ENCODE measurements at places on chromosomes 13 and 19.
A peak's percentile ranks its signal among the peaks of the same experiment; 100 is the strongest.

- DNase-seq, result no peak
Measured at GRCh38 chr19:38204096-38204495, 19.9 kb downstream of the DPF1 start.

DNA sequence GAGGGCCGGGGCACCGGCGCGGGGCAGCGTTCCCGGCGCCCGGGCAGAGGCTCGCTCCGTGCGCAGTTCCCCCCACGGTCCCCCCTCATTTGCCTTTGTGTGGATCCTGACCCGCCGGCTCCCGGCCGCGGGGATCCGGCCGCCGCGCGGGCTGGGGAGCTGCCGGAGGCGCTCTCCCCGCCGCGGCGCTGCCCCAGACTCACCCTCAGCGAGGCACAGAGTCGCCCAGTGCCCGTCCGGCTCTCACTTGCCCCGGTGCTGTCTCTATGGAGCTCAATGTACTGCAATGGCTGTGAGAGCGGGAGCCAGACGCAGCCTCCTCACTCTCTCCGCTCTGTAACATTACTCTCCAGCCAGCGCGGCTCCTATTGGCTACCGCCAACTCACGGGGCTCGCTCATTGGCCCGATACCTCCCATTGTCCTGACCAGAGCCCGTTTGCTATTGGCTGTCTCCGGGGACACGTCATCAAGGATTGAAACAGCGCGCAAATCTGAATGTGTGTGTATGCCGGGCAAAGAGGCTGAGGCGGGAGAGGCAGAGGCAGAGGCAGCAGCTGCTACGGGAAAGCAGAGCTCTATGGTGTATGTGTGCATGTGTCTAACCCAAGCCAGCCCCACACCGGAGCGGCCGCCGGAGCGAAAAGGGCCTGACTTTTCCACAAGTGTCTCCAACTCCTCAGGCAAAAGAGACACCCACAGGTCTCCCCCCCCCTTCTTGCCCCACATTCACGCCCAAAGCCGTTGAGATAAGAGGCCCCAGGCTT lies at the start of gene HMGB1:
TSS of gene HMGB1 (minus strand) at position 344 of the 765 bp plus-strand sequence. CDS start 2,256 bp downstream, outside the sequence.
- DNase-seq, result peak; percentile 99

- no peak for DNase-seq
Measured at GRCh38 chr13:98239162-98240076, 62.4 kb upstream of the RNF113B start.

GRCh38 chr13:113220141-113220598 lies 10.8 kb downstream of the CUL4A start:
- DNase-seq, result no peak

DNA sequence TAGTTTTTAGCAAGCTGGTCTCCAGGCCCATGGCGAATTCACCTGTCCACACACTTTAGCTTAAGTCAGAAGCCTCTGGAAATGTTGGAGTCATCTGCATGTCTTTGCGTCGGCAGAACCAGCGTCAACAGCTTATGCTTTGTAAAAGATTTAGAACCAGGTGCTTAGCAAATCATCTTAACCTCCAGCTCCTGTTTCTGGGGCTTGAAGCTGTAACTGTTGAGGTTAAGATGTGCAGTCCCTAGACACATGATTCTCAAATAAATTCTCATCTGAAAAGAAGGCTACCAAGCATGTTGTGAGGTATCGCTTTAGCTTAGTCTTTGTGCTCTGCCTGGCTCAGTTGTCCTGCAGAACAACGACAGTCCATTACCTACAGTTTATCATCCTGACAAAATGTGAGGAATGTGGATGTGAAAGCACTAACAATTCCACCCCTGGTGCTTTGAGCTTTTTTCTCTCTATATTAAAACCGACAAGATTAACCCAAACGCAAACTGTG lies 4.4 kb downstream of the EFNB2 start:
- no peak for DNase-seq

DNA sequence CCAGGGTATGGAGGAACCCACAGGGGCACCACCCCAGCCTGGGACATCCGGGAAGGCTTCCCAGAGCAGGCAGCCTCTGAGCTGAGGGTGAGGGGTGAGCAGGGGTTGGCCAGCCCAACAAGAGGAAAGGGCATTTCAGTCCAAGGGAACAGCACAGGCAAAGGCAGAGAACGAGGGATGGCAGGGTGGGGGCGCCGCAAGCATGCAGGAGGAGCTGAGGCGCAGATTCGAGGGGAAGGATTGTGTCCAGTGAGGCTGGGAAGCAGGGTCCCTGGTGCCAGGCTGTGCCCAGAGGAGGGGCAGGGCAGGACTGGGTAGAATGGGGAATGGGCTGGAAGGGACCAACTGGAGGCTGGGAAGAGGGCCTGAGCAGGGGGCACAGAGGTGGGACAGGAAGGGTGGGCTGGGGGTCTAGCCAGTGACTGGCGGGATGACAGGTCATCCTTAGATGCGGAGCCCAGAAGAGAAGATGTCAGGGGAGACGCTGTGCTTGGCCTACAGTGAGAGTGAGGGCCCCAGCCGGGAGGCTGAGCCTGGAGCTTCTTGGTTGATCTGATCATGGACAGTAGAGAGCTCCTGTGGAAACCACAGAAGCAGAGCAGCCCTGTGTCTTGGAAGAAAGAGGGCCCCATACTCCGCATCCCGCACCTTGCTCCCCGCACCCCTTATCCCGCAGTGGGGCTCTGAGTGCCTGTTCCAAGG lies 13.6 kb downstream of the EMP3 start:
- no peak for DNase-seq

DNA sequence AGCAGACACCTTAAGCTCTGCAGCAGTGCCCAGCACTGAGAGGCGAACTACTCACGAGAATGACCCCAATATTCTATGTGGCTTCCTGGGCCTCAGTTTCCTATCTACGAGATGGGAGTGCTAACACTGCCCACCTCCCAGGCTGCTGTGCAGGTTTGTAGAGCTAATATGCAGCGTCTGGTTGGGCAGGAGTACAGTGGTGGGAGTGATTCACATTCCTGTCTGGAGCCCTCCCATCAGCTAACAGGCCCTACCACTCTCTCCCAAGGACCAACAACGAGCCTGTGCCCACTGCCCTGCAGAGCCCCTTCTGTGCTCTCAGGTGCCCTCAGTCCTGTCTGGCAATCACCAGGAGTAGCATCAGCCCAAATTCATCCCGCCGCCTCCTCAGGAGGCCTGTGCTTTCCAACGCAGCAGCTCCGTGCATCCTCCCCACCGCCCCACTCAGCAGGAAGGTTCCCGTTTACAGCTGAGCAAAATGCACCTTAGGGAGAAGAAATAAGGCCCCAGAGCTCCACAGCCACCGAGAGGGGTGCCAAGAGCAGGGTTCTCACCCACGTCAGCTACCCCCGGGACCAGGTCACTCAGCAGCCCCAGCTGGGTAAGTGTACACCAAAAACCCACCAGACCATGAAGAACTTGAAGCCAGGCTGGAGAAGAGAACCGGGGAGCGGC lies 6.6 kb downstream of the AKT2 start:
- no peak for DNase-seq

DNA sequence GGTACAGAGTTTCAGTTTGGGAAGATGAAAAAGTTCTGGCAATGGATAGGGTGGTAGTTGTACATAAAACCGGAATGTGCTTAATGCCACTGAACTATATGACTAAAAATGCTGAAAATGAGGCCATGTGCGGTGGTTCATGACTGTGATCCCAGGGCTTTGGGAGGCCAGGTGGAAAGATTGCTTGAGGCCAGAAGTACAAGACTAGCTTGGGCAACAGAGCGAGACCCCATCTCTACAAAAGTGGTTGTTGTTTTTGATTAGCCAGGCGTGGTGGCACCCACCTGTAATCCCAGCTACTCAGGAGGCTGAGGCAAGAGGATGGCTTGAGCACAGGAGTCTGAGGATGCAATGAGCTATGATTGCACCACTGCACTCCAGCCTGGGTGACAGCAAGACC lies 12.8 kb downstream of the SMAD9 start:
- no peak for DNase-seq

GRCh38 chr19:13830741-13831536 lies 35.7 kb downstream of the ZSWIM4 start:
- DNase-seq, result no peak

GRCh38 chr13:50457415-50458393 lies 385.8 kb downstream of the DLEU7 start:
- DNase-seq, result no peak

DNA sequence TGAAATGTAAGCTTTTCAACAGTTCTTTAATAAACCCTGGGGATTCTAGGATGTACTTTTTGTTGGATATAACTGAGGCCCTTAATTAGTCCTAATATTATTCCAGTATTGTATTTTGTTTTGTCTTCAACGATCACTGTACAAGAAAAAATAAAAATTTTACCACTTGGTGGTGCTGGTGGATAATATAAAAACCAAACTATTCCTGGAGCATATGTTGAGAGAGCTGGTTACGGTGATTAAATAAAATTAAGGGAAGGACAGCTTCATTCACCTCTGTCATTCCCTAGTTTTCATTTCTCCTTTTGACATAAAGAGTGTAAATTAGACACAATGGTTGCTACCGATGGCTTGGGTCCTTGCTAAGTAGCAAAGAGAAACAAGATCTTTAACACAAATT lies 598.6 kb upstream of the PCDH20 start:
- DNase-seq, result peak; percentile 6

GRCh38 chr13:44819772-44820171 lies 169.5 kb downstream of the NUFIP1 start:
- no peak for DNase-seq

DNA sequence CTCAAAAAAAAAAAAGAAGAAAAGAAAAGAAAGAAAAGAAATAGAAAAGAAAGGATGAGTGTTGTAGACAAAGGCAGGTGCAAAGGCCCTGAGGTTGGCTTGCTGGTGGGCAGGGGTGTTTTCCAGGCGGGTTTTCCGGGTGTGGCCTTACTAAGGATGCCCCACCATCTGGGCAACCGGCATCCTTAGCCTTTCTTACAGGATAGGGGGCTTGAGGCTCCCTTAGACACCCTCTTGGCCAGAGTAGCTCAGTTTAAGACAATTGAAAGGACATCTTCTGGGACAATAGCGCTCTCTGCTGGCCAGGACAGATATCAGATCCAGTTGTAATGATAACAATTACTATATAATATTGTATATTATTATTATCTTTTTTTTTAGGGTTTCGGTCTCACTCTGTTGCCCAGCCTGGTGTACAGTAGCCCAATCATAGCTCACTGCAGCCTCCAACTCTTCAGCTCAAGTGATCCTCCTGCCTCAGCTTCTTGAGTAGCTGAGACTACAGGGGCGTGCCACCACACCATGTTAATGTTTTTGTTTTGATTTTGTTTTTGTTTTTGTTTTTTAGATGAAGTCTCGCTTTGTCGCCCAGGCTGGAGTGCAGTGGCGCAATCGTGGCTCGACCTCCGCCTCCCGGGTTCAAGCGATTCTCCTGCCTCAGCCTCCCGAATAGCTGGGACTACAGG lies 1.4 kb upstream of the QTRT1 start:
- DNase-seq, result peak; percentile 72

- DNase-seq, result no peak
Measured at GRCh38 chr13:68261105-68261504, 1031.0 kb upstream of the PCDH9 start.

GRCh38 chr19:11364935-11365334 lies 9.5 kb upstream of the SWSAP1 start:
- no peak for DNase-seq

- no peak for DNase-seq
Measured at GRCh38 chr13:74114202-74114601, 20.0 kb downstream of the KLF12 start.

DNA sequence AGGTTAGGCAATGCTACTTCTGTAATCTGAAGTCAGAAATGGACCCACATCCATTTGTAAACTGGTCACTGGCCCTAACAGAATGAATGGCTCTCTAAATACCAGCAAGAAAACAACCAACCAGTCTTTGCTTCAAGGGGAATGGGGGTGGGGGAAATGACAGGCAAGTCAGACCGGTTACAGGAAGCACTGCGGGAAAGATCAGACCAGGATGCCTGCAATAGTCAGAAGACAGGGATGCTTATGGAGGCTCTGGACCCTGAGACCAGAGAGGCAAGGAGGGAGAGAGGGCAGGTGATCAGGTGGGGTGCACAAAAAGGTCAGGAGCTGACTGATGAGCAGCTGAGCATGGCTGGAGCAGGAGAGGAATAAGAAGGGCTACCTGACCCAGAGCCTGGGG lies 13.1 kb downstream of the MED26 start:
- DNase-seq, result no peak

GRCh38 chr13:112984501-112984900 lies 15.5 kb downstream of the MCF2L start:
- no peak for DNase-seq

GRCh38 chr19:2477732-2478191 lies 1.8 kb downstream of the GADD45B start:
- DNase-seq, result peak; percentile 29

DNA sequence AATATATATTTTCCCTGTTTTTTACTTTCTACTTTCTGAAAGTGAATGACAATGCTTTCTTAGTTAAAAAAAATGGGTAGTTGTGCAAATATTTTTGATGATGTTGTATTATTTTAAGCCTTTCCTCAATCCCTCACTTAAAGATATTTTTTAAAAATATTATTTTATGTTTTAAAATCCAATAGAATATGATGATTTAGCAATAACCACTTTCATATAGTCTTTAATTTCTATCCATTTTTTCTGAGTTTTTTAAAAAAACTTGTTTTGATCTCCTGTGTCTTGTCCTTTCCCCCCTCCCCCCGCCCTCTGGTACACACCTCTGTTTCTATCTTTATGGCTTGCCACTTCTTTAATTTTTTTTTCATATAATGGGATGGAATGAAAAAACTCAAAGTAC lies 362.0 kb upstream of the SLITRK6 start:
- no peak for DNase-seq

GRCh38 chr19:932648-933552 lies 7.1 kb downstream of the ARID3A start:
- peak; percentile 71 for DNase-seq

- DNase-seq, result peak; percentile 58
Measured at GRCh38 chr19:17794731-17795494, at the start of gene B3GNT3. Gene B3GNT3, plus strand, starts transcription at chr19:17795138. Its CDS starts 12,670 bp downstream, at chr19:17807808.

DNA sequence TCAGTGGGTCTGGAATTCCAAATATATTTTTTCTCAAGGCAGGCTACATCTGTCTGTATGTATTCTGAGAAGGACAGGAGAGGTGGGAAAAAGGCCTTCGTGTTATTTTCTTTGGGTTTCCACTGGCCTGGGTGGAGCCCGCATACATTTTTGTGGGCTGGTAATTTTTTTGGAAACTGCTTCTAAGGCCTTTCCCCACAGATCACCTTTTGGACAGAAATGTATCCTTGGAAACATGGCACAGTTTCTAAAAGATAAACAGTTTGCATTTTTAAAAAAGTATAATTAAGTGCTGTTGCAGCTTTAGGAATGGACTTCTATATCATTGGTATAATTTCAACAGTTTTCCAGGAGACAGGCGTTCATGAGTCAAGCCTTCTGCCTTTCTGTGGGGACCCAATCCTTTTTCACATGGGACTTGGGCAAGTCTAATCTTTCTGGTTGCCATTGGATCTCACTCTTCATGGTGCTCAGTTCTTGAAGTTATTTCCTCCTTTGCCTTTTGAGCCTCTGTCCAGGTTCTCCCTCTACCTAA lies 8.9 kb downstream of the RFX2 start:
- no peak for DNase-seq

GRCh38 chr13:106981051-106981450 lies 413.1 kb upstream of the ARGLU1 start:
- no peak for DNase-seq

DNA sequence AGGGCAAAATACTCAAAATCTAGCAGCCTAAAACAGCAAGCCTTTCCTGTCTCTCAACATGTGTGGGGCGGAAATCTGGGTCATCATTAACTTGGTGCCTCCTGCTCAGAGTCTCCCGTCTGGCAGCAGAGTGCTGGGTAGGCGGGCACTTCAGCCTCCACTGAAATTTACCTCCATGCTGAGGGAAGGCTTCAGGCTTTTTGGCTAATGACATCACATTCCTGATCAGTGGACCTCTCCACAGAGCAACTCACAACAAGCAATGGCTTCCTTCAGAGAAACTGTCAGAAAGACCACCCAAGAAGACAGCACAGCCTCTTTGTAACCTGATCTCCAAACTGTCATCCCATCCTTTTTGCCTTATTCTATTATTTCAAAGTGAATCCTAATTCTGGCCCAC lies 1109.0 kb downstream of the UQCRFS1 start:
- DNase-seq, result no peak

Data from cardiac muscle cell (in vitro differentiated cells and primary cell).